Heart right ventricle (tissue), 16 donors: ENCODE measurements at places on chromosomes 7 and 10. TPM values are rescaled to one million over a fixed set of nuclear protein-coding genes. Genes with fewer than 3 reads are reported as not detected.

Gene ACTR3C
- total RNA-seq, result 3.0 TPM

DNA sequence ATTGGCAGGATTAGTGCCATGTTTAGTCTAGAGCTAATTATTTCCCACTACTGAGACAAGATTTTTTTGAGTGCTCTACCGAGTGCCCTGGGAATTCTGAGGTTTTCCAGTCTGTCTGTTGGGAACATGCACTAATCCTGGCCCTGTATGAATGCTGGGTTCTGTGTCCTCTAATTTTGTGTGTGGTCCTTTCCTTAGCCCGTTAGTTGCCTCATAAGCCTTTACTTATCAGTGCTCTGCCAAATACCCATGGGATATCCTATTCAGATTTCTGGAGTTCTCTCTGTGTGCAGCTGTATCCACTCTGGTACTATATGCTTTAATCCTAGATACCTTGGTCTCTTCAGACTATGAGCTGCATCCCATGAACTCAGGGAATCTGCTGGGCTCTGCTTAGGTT is 13.1 kb downstream of the CSGALNACT2 start:
- peaks cover 18% of the 10 kb centered on the region for H3K4me1 ChIP-seq
- no peaks in the 10 kb centered on the region for H3K36me3 ChIP-seq
- no peak overlapping the region for H3K4me3 ChIP-seq
- H3K27ac ChIP-seq, result no peak overlapping the region
- no peak for DNase-seq
- H3K27me3 ChIP-seq, result no peaks in the 10 kb centered on the region

DNA sequence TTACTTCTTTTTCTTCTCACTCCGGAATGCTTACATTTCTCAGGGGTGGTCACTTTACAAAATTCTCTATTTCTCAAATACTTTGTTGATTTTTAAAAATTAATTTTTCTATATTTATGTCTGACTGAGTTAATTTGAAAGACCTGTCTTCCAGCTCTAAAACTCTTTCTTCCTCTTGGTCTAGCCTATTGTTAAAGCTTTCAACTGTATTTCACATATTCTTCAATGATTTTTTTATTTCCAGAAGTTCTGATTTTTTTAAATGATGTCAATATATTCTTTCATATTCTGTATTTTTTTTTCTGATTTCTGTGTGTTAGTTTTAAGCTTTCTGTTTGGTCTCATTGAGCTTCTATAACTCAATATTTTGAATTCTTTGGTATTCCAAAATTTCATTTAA is 27.3 kb upstream of the AKR1C2 start:
- no peak overlapping the region for H3K4me3 ChIP-seq
- H3K27ac ChIP-seq, result no peak overlapping the region
- H3K36me3 ChIP-seq, result no peaks in the 10 kb centered on the region

DNA sequence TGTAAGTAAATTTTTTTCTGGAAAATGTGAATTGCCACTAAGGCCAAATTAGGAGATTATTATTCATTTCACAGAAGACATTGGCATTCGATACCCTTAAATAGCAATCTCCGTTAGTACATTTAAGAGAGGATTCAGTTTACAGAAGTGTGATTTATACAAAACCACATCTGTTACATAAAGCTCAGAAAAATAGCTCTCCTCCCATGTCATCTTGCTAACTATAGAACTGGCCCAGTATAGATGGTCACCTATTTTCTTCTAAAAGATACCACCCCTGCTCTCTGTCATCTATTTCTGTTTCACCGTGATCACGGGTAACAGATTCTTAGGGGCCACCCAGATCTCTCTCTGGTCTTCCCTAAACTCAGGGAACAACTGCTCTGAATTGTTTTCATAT is 119.1 kb downstream of the HIP1 start:
- DNase-seq, result no peak
- no peak overlapping the region for H3K4me3 ChIP-seq
- no peak overlapping the region for H3K27ac ChIP-seq
- H3K27me3 ChIP-seq, result no peaks in the 10 kb centered on the region
- H3K4me1 ChIP-seq, result peaks cover 13% of the 10 kb centered on the region

- no peaks in the 10 kb centered on the region for H3K36me3 ChIP-seq
- H3K27me3 ChIP-seq, result no peaks in the 10 kb centered on the region
- DNase-seq, result no peak
- H3K4me3 ChIP-seq, result no peak overlapping the region
Observed at GRCh38 chr10:3926675-3927525, 141.9 kb upstream of the KLF6 start.
